ENCODE measurements at places on chromosomes 4 and X.
A peak's percentile ranks its signal among the peaks of the same experiment; 100 is the strongest.

- H3K4me1 ChIP-seq, result no peaks in the 10 kb centered on the region
- no peak overlapping the region for H3K27ac ChIP-seq
- H3K36me3 ChIP-seq, result no peaks in the 10 kb centered on the region
- no peak overlapping the region for H3K4me3 ChIP-seq
Measured at GRCh38 chrX:31260351-31260750, 188.5 kb upstream of the FTHL17 start.

DNA sequence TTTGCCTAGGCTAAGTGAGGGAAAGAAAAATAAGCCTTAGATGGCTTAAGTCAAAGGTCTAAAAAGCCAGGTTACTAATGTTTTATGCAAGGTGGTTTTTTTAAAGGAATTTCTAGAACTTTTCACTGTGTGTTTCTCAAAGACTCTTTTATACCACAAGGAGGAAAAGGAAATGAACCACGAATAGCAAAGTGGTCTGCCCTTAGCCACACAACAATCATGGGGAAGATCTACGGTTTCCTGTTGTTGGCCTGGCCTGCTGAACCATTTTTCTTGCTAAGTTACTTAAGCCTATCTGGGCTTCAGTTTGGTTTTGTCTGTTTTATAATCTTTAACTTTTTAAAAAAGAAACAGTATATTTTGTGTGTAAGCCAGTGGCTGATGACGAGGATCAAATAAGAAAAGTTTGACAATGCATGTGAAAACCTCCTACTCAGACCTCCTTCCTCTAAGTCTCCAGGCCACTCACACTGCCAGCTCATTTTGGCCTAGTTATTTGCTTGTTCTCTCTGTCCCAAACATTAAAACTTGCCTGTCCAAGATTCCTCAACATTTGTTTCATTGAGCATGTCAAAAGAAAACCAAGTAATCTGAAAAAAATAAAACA lies 56.7 kb upstream of the COL25A1 start:
- DNase-seq, result peak; percentile 57
- peaks cover 52% of the 10 kb centered on the region for H3K4me1 ChIP-seq
- H3K27ac ChIP-seq, result peak overlapping the region; percentile 31
- H3K4me3 ChIP-seq, result peak overlapping the region; percentile 80
- H3K36me3 ChIP-seq, result peaks cover 6% of the 10 kb centered on the region

DNA sequence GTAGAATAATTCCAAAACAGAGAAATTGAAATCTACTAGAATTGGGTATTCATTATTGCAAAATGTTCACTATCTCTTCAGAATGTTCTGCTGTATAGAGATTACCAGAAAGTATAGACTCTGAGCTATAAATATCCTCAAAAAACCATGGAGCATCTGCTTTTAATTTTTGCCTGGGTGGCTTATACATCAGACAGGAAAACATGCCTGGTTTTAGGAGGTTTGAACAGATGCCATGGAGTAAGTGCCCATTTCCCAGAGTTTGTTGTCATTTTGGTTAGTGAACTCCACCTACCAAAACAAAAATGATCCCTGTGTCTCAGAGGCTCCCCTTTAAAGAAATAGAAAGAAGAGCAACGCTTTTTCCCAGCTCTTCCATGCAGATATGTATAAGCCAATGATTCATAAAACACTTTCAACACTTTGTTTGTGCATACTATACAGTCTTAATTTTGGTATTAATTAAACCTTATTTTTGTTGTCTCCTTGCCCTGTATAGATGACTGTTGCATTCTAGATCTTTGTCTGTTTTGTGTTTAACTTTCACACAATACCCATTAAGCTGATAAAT lies 68.7 kb downstream of the MEPE start:
- H3K27me3 ChIP-seq, result no peaks in the 10 kb centered on the region
- H3K36me3 ChIP-seq, result no peaks in the 10 kb centered on the region
- no peak for DNase-seq
- no peak overlapping the region for H3K27ac ChIP-seq

GRCh38 chr4:61877893-61878292 lies 677.8 kb downstream of the ADGRL3 start:
- H3K4me1 ChIP-seq, result no peaks in the 10 kb centered on the region
- H3K4me3 ChIP-seq, result no peak overlapping the region
- no peak for DNase-seq
- H3K36me3 ChIP-seq, result no peaks in the 10 kb centered on the region
- H3K27me3 ChIP-seq, result no peaks in the 10 kb centered on the region
- H3K27ac ChIP-seq, result no peak overlapping the region

GRCh38 chr4:23856630-23857029 lies 33.2 kb downstream of the PPARGC1A start:
- H3K36me3 ChIP-seq, result no peaks in the 10 kb centered on the region
- no peaks in the 10 kb centered on the region for H3K27me3 ChIP-seq
- H3K27ac ChIP-seq, result no peak overlapping the region
- no peak overlapping the region for H3K4me3 ChIP-seq
- H3K4me1 ChIP-seq, result no peaks in the 10 kb centered on the region
- no peak for DNase-seq

DNA sequence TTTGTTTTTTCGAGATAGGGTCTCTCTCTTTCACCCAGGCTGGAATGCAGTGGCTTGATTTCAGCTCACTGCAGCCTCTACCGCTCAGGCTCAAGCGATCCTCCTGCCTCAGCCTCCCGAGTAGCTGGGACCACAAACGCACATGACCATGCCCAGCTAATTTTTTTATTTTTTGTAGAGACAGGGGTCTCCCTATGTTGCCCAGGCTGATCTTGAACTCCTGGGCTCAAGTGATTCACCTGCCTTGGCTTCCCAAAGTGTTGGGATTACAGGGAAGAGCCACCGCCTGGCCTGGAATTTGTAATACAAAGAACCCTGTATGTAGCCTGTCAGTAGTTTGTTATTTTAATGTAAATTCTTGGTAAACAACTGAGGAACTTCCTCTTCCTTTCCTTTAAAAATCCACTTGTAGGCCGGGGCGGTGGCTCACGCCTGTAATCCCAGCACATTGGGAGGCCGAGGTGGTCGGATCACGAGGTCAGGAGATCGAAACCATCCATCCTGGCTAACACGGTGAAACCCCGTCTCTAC lies 119.5 kb downstream of the PHKA2 start:
- no peaks in the 10 kb centered on the region for H3K36me3 ChIP-seq
- H3K4me1 ChIP-seq, result no peaks in the 10 kb centered on the region
- DNase-seq, result no peak
- H3K4me3 ChIP-seq, result no peak overlapping the region
